ENCODE measurements at places on chromosomes 5 and 9.

- DNase-seq = no peak
Measured at GRCh38 chr5:134554319-134555222, 29.1 kb downstream of the JADE2 start.

DNA sequence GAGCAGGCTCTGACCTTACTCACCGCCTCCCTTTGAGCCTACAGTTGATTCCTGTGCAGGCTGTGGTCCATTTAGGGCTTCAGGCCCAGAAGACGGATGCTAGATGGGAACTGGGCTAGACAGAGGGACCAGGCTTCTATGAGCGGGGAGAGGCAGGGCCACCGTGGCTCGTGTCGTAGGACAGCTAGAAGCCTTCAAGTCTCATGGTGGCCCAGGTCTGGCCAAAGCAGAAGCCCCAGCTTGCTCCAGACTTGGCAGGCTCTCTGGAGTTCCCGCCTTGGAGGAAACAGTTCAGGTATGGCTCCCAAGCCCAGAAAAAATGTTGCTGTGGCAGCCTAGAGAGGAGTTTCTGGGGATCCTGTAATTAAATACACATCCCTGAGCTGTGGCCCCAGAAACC is 10.9 kb upstream of the NR5A1 start:
- DNase-seq = no peak

- no peak for DNase-seq
Measured at GRCh38 chr5:112973036-112973435, 3.6 kb upstream of the DCP2 start.

- DNase-seq = no peak
Measured at GRCh38 chr5:141762790-141763368, 80.8 kb upstream of the ARAP3 start.

GRCh38 chr9:33139421-33140228 is 27.5 kb downstream of the B4GALT1 start:
- DNase-seq = no peak

- DNase-seq = no peak
Measured at GRCh38 chr9:115615000-115615401, 497.0 kb upstream of the TNC start.

- DNase-seq = no peak
Measured at GRCh38 chr5:105554568-105555169, 1992.1 kb upstream of the NUDT12 start.

All from pulmonary artery endothelial cell (primary cell).